CD4-positive, alpha-beta T cell treated with Interleukin-6 at 100 ng/mL for 8 hours (primary cell): ENCODE measurements at places on chromosomes 11 and 22.

DNA sequence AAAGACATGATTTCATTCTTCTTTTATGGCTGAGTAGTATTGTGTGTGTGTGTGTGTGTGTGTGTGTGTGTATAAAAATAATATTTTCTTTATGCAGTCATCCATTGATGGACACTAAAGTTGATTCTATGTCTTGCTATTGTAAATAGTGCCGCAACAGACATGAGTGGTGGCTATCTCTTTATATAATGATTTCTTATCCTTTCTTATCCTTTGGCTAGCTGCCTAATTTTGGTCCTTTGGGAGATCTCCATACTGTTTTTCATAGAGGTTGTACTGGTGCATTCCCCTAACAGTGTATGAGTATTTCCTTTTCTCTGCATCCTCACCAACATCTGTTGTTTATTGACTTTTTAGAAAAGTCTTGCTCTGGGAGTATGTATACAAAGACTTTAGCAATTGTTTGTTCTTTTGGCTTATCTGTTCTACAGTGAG is 107.0 kb downstream of the STIM1 start:
- no peak for DNase-seq

GRCh38 chr11:62406034-62406433 is 12.8 kb upstream of the SCGB1A1 start:
- no peak for DNase-seq

DNA sequence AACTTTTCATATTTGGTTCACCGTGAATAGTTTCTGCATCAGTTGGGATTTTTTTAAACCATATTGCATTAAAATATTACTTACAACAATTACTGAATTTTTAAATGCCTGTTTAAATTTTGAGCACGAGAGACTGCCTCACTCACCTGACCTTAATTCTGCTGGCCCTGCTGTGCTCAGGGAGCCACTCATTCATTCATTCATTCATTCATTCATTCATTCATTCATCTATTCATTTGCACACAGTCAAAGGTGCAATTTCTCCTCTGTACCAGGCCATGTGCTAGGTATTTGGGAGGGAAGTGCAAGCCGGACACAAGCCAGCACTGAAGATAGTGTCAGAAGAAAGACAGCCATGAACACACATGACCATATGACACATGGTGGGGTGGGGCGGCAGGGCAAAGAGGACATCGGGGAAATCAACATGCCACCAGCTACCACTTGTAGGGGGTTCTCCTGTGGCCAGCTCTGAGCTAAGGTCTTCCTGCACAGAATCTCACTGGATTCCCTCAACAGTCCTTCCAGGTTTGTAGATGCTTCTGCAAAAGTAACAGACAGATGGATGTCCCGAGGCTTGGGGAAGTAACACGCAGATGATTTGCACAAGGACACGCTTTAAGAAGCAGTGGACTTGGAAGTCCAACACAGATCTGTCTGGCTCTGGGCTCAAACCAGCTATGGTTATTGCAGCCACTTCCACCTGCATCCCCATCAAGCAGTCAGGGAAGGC is 568 bp upstream of the CSF2RB start:
- DNase-seq = no peak

GRCh38 chr22:48370508-48371325 is 1457.0 kb downstream of the BRD1 start:
- no peak for DNase-seq
